ENCODE measurements at places on chromosomes 7 and 10.

DNA sequence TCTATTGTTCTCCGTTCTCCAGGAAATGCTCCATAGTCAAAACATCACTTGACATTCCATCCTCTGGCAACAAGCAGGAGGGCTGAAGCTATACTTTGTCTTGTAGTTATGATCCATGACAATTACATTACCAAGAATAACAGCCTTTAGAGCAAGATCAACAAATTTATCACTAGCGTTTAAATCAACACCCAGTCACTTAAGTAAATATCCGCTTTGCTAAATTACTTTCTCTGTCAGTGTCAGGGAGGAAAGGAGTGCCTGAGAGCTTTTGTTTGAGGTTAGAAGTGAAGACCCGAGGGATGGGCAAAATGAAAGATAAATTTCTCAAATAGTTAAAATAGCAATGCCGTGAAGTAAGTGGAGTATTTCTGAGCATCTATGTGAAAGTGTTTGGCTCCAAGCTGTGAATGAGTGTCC is 236.1 kb upstream of the BMPER start:
- no peak for DNase-seq

DNA sequence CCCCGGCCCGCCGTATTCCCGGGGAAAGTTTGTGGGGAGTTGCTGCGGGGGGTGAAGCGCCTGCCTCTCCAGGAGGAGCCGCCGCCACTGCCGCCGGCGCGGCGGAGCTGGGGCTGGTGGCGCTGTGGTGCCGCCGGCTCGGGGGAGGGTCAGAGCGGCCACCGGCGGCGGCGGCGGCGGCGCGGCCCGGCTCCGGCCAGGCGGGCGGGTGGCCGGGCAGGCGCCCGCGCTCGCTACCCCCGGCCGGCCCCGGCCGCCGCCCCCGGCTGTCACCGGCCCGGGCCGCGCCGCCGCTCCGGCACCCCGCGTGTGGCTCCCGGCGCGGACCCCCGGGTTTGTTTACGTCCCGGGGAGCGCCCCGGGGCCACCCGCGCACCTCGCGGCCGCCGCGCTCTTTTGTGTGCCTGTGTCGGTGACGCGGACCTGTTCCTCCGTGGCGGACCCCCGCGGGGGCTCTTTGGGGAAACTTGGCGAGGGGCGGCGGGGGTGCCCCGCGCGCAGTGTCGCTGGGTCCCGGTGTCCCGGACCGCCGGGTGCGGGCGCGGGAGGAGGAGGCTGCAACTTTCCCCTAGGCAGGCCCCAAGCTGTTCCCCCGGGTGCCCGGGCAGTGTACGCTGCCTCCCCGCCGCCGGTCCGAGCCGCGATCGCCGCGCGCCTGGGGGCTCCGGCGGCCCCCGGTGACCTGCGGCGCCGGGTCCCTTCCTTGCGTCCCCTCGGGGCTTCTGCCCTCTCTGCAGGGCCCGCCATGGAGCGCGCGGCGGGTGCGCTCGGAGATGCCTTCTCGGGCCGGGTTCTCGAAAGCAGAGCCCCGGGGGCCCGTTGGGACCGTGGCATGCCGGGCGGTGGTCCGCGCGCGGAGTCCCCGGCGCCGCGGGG is 593 bp upstream of the CUX1 start:
- no peak for DNase-seq

- no peak for DNase-seq
Measured at GRCh38 chr7:41107330-41107937, 595.5 kb downstream of the INHBA start.

DNA sequence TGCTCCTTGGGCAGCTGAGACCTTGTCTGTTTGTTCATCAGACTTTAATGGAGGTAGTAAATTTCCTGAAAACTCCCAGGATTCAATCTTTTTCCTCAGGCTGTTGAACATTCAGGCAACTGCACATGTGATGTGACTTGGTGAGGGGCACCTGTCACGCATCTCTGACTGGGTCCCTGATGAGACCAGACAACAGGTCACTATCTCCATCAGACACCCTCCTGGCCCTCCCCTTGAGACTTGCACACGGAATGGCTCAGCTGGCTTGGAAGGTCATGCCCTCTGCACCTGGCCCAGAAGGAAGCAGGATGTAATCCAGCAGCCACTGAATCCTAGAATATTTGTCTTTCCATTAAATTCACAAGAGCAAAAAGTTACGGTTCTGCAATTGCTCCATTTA is 15.9 kb downstream of the AQP1 start:
- no peak for DNase-seq

- DNase-seq = no peak
Measured at GRCh38 chr7:128863433-128863989, 855 bp downstream of the ATP6V1F start.

DNA sequence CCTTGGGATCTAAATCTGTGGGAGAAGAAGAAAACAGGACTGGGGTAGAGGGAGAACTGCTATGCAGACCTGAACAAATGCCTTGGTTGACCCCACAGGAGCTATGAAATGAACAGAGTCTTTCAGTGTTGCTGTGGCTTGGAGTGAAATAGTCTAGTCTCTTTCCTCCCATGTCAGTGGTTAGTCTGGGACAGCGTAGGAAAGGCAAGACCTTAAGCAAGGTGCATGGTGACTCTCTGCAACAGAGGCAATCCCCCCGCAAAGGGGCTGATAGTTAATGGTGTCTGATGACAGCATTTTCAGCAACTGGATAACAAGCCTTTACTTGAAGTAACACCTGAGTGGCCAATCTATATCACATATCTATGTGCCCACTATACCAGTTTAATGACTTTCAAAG is 62.3 kb downstream of the ARL4A start:
- no peak for DNase-seq

DNA sequence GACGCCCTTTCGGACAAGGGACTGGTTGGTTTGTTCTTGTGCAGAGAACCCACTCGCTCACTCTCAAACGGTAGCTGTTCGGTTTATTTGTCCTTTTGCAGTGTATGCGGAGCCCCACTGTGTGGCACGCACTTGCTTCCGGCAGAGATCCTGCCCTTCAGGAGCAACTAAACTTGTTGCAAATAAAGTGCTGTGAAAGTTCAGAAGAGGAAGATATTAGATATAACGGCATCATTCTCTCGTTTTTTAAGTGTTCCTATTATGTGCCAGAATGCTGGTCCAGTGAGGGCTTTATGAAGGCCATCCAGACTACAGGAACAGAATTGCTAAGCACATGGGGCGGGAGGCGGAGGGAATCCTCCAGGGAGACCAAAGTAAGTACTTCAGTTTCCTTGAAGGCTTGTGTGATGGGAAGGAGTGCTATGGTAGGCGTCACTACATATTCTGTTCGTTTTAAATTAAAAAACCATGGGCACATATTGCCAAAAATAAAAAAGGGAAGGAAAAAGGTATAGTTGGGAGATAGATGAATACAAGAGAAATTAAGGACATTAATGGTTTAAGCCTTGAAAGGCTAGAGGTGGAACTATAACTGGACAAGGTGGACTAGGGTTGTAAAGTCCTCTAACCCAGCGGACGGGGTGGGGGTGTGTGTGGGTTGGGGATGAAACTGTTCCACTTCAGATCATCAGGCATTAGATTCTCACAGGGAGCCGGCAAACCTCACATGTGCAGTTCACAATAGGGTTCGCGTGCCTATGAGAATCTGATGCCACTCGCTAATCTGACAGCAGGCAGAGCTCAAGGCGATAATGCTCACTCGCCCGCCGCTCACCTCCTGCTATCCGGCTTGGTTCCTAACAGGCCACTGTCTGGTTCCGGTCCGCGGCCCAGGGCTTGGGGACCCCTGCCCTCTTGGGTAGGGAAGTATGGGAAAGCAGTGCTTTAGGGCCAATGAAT is 704 bp upstream of the ERLIN1 start:
- no peak for DNase-seq

DNA sequence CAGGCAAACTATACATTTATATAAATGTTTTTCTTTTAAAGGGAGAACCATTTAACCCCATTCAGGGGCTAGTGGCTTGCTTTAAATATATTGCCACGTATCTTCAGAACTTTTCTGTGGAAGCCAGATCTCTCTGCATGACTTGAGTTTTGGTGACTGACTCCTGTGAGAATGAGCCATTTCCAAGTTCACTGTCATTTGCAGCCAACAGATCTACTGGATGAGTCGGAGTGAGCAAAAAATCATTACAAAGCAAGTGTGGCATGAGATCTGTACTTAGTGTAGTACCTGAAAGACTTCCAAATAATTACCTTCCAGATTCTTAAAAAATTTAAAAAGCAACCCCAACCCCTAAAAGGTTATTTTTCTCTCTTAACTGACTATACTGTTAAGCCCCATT is 45.6 kb downstream of the PDSS1 start:
- DNase-seq = no peak

DNA sequence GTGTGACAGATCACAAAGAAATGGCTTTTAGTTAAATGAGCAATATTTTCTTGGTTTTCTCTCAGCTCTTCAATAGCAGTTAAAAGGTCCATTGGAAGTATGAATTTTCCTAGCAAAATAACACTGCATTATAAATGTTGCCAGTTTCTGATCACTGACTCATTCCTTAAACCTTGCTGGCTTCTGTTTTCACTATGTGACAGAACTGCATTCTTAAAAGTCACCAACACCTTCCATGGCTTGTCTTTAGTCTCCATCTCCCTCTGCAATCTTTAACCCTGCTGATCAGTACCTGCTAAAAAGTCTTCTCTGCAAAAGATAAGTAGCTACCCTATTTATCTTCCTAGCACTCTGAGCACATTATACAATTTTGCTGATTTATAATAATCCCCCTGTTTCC is 405.0 kb upstream of the LRRN3 start:
- no peak for DNase-seq

GRCh38 chr7:77438131-77438530 is 22.0 kb upstream of the GSAP start:
- DNase-seq = no peak

- DNase-seq = no peak
Measured at GRCh38 chr7:148699782-148700629, 1.3 kb downstream of the CUL1 start.

- no peak for DNase-seq
Measured at GRCh38 chr10:84605802-84606201, 277.4 kb downstream of the CCSER2 start.

GRCh38 chr10:90911133-90912051 is 9.5 kb downstream of the ANKRD1 start:
- DNase-seq = no peak

Data from stimulated activated CD8-positive, alpha-beta memory T cell treated with anti-CD3 and anti-CD28 coated beads, Interleukin-2, amount 100 ng/mL, for 1 hour (primary cell).